ENCODE measurements at places on chromosomes 7 and 10.
A peak's percentile ranks its signal among the peaks of the same experiment; 100 is the strongest.

GRCh38 chr7:44757311-44757710 lies 8.7 kb downstream of the ZMIZ2 start:
- no peak for DNase-seq

- DNase-seq, result no peak
Measured at GRCh38 chr7:7943951-7944350, 24.6 kb upstream of the GLCCI1 start.

DNA sequence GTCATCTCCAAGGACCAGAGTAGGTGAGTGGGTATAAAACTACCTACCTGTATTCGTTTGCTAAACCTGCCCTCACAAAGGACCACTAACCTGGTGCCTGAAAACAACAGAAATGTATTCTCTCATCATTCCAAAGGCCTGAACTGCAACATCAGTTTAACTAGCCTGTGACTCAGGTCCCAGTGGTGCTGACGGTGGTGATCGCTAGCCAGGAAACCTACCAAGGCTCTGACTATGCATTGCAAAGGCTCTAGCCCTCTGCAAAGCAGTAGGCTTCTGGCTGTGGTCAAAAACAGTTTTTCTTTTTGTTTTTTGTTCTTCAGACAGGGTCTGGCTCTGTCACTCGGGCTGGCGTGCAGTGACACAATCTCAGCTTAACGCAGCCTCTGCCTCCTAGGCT lies 107.5 kb downstream of the NPTX2 start:
- no peak for DNase-seq

GRCh38 chr10:18214691-18215563 lies 74.7 kb downstream of the CACNB2 start:
- DNase-seq, result peak; percentile 51

- DNase-seq, result no peak
Measured at GRCh38 chr7:129827467-129827990, 125.2 kb downstream of the UBE2H start.

DNA sequence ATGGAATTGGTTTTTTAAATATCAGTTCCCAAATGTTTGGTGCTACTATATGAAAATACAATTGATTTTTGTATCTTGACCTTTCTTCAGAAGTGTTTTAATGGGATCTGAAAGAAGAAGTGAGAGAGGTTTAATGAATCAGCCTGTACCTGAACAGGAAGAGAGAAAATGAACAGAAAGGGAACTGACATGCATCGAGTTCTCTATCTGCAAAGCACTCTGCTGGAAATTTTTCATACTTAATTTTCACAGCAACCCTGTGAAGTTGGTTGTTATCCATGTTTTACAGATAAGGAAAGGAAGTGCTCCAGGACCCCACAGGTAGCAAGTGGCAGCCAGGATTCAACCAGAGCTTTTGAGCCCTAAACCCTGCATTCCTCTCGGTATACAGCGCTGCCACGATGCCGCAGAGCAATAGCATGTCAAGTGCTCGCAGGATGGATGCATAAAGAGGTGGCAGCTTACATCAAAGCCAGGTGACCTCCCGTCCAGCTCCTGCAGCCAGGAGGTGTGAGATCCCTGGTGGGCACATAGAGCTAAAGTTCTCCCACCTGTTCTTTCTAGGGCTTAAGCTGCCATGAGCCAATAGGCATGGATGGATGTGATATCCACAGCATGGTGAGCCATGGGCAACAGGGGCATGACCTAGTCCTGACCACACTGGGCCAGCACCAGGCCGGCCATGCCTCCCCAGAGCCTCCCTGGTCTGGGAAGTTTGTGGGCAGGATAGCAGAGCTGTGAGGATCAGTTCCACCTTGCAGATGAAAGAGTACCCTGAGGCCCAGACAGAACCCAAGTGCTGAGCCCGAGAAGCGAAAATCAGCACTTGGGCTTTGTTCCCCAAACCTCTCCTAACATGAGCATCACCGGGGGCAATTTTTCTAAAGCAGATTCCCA lies 57.2 kb downstream of the CALML3 start:
- no peak for DNase-seq

DNA sequence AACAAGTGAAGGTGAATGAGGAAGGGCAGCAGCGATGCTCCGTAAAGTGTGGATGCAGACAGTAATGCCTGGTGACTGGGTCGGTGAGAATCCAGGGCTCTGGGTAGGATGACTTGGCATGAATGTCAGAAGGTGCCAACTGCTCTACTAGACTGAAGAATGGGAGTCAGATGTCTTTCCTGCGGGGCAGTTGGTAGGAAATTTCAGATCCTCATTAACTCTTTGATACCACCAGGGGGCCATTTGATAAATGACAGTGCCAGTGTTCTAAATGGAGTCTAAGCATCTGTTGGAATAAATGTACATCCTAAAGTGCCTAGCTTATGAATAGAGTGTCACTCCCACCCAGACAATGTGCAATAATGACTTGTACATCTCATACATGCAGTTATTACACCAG lies 462.0 kb downstream of the GRM8 start:
- DNase-seq, result no peak

GRCh38 chr10:63584725-63585035 lies 63.5 kb downstream of the REEP3 start:
- no peak for DNase-seq

- no peak for DNase-seq
Measured at GRCh38 chr7:158268816-158269535, 318.6 kb downstream of the PTPRN2 start.

- no peak for DNase-seq
Measured at GRCh38 chr10:51204701-51205100, 130.4 kb downstream of the PRKG1 start.

All from bone marrow (tissue), 2 donors.